ENCODE measurements at places on chromosomes 7 and 10.

- DNase-seq: no peak
Observed at GRCh38 chr10:61757001-61757400, 94.3 kb downstream of the CABCOCO1 start.

GRCh38 chr7:98238076-98238475, 14.0 kb downstream of the TECPR1 start:
- DNase-seq: no peak

GRCh38 chr7:7582596-7582995, 15.9 kb downstream of the MIOS start:
- no peak for DNase-seq

DNA sequence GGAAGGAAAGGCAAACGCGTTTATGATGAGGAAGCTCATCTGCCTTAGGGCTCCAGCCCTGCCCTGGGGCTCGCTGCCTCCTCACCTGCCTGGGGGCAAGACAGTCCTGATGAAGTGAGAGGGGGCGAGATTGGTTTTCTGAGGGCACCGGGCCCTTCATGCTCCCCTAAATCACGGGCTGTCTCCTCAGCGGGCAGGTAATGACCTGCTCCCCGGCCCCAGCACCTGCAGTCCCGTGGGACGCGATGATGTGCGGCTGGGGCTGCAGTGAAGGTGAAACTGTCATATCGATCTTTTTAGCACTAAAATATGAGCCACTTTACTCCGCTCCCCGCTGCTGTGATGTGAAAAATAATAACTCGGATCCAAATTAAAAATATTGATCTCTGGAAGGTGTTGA, 120.2 kb downstream of the INPP5A start:
- no peak for DNase-seq

DNA sequence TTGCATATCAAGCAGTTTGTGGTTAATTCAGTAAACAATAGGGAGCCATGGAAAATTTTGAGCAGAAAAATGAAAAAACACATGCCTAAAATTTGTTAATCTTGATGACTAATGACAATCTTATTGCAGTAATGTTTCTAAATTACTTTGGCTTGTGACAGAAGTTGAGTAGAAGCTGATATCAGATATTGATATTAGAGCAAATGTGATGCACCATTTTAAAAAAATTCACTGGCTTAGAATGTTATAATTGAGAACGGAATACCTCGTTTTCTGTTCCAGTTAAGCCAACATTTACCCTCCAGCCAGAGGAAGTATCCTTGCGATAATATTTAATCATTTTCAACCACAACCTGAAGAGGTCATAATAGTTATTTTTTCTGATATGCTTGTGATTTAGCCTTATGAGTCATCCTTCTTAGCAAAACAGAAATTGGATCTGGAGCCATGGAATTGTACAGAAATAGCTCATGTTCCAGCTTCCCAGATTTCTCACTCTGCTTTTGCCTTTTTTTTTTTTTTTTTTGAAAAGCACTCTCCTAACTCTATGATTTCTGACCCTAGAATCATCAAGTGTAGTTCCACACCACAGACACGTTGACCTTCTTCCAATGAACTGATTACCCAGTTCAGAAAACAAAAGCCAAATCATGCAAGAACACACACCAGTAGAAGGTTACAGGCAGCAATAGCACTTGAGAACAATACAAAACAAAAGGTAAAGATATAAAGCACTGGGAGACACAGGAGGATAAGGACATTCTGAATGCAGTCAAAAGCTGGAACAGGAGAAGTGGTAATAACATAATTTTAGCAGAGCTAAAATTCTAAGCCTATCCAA, 96.8 kb upstream of the PHYHIPL start:
- DNase-seq: no peak

GRCh38 chr10:97889461-97890265, 40.0 kb downstream of the GOLGA7B start:
- no peak for DNase-seq

DNA sequence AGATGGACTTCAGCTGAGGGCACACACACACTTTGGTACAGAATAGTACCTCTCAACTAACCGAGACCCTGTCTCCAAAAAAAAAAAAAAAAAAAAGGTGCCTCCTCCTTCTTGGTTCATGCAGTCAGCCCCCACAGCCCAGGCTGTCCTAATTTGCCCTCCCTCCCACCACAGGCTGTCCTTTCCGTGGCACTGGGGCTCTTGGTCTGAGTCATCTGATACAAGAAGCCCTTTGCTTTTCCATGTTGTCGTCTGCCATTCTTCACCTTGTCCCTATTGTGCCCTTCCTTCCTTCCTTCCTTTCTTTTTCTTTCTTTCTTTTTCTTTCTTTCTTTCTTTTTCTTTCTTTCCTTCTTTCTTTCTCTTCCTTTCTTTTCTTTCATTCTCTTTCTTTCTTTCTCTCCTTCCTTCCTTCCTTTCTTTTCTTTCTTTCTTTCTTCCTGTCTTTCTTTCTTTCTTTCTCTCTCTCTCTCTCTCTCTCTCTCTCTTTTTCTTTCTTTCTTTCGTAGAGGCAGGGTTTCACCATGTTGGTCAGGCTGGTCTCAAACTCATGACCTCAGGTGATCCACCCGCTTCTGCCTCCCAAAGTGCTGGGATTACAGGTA, 96.0 kb upstream of the IKZF1 start:
- no peak for DNase-seq

DNA sequence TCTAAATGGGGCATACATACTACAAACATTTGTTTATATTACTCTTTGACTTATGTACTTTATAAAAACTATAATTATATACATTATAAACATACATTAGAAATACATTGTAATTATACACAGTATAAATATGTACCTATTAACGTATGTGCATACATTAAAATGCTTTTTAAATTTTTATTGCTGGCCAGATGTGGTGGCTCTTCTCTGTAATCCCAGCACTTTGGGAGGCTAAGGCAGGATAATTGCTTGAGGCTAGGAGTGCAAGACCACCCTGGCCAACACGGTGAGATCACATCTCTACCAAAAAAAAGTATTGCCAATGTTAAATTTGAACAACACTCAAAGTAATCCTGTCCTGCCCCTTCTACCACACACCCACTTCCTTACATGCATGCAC, 1037.0 kb downstream of the GRM8 start:
- DNase-seq: no peak

GRCh38 chr10:133528296-133528844, 1.2 kb downstream of the CYP2E1 start:
- no peak for DNase-seq

DNA sequence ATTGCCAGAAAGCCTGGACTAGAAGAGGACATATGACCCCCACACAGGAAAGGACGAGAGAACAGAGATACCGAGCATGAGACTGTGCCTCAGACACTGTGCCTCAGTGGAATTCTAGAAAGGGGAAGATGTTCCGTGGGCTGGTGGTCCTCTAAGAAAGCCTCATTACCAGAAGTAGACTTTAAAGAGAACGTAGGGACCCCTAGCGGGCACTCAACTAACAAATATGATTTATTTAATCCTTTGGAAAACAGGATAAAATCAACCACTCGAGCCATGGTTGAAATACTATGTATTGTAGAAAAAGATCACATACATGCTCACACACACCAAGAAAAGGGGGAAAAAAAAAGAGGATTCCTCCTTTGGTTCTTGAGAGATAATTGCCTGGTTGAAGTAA, 701.2 kb upstream of the SORCS1 start:
- DNase-seq: no peak

DNA sequence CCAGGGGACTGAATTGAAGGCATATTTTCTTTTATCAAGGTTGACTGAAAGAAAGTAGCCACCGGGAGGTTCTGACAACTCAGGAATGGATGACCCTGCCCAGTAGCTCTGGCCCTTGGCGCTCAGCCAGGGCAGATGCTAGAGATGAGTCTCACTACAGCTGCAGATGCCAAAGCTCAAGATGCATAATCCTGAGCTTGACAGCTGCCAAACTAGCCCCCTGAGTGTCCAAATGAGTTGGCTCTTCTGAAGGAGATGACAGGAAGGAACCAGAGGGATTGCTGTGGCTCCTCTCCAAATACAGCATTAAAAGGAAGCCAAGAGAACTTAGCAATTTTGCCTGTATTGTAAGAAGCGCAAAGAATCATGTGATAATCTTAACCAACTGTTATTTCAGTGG, 78.4 kb downstream of the NXPH1 start:
- no peak for DNase-seq

- no peak for DNase-seq
Observed at GRCh38 chr7:118872568-118872967, 648.1 kb downstream of the ANKRD7 start.

DNA sequence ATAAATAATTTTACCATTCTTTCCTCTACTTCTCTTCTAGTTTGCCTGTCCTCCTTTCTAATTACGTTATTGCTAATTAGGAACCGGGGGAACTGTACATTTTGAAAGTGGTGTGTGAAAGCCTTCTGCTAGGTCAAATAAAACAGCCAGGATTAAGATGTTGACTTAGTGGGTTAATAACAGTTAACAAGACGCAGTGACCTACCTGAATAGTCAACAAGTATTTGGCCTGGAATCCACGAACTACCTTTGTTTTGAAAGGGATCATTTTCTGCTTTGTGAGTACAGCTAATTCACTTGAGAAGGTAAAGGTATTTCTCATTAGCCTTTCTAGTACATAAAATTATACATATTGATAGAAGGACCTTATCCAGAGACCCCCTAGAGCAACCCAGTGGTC, 139.9 kb downstream of the COL28A1 start:
- DNase-seq: no peak

DNA sequence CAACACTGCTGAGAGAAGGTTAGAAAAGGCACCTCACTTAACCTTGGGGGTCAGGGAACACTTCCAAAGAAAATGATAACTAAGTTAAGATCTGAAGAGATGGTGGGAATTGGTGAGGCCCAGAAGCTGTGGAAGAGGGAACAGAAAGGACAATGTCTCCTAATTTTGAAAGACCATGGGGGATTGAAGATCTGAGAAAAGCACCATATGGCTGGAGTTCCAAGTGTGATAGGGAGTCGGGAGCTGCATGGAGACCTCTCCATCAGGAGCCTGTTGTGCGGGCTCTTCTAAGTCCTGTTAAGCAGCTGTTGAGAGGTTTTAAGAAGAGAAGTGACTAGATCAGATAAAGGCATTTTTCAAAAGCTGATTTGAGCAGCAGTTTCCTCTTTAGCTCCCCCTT, 254.3 kb downstream of the CDK14 start:
- DNase-seq: no peak
